ENCODE measurements at places on chromosomes 3 and 15. TPM values are rescaled to one million over a fixed set of nuclear protein-coding genes. Genes with fewer than 3 reads are reported as not detected.

GRCh38 chr3:189954733-189955665, 165.7 kb downstream of the P3H2 start:
- DNase-seq, result no peak

DNA sequence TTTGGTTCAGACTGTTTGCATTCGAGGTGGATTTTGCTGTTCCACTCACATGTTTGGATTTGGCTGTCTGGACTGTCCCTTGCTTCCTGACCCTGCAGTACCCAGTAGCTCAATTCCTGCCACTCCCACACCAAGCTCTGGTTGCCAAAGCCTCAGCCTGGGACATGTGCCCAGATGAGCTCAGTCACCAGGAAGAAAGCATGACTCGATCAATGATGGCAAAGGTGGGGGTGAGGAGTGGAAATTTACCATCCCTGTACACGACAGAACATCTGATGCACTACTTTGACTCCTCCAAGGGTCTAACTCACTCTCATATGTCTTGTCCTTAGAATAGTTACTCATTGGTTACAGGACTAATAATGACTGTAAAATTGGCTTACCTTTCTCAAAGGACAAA, 45.2 kb downstream of the ZNF385D start:
- DNase-seq, result no peak

DNA sequence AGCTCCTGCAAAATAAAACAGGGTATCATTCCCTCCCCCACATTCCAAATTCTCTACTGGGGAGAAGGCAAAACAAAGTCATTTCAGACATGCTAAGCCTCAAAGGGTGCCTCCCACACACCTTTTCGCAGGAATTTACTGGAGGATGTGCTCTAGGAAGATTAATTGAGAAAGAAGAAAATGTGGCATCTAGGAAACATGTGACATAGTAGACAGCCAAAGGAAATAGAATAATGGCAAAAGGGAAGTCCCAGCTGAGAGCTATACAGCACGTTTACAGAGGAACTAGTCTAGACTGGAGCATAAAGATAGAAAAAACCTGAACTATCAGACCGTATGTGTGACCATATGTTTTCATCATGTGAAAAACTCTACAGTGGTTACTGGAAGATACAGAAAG, 58.8 kb upstream of the MELTF start:
- no peak for DNase-seq

SETD5 gene
- total RNA-seq, result 198 TPM

TM4SF1 gene
- total RNA-seq, result not detected

Data from neural progenitor cell (in vitro differentiated cells).